Heart left ventricle (tissue), 16 donors: ENCODE measurements at places on chromosomes 1 and 21. TPM values are rescaled to one million over a fixed set of nuclear protein-coding genes. Genes with fewer than 3 reads are reported as not detected.

LYPD8 gene
- polyA plus RNA-seq, result not detected

INAVA gene
- polyA plus RNA-seq, result 0.07 TPM

G0S2 gene
- 218 TPM for polyA plus RNA-seq

ZNF362 gene
- polyA plus RNA-seq, result 18.8 TPM

NFASC gene
- polyA plus RNA-seq, result 2.7 TPM

ERG gene
- 11.7 TPM for polyA plus RNA-seq

C1orf185 gene
- not detected for polyA plus RNA-seq

CD160 gene
- polyA plus RNA-seq, result not detected

IGFN1 gene
- 0.03 TPM for polyA plus RNA-seq

ERICH3 gene
- polyA plus RNA-seq, result 0.03 TPM

TCP10L gene
- 2.6 TPM for polyA plus RNA-seq

GPR157 gene
- polyA plus RNA-seq, result 10.2 TPM

PYHIN1 gene
- 0.07 TPM for polyA plus RNA-seq

ADGRL4 gene
- polyA plus RNA-seq, result 19.9 TPM

PPIAL4G gene
- polyA plus RNA-seq, result not detected

DNA sequence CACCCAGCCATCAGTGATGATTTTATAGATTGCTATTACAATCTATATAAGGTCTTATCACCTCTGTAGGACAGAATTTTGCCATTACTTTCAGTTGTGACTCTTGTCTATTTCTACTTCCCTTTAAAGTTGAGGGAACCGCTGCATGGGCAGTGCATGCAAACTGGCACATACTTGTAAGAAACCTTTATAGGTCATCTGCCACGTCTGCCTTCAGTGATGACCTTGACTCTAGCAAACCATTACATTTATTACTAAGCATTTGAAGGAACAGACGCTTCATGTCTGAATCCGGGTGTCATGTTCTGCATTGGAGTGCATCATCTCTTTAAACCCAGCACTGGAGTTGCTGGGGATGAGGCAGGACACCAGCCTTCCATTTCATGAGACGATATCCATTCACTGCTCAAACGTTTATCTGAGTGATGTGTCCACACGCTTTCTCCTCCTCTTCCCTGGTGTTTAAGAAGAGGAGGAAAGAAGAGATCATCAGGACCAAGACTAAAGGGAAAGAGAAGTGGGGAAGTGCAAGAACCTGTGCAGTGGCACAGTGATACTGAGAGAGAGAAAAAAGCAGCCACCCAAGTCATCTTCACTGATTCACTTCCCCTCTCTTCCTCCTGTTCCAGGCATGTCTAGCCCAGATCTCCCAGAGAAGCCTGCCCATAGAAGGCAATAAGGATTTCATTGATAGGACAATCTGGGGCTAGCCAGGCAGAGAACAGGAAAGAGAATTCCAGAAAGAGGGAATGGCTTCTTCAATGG is 14.1 kb downstream of the CCSAP start:
- H3K4me3 ChIP-seq, result no peak overlapping the region
- H3K27me3 ChIP-seq, result no peaks in the 10 kb centered on the region

DNA sequence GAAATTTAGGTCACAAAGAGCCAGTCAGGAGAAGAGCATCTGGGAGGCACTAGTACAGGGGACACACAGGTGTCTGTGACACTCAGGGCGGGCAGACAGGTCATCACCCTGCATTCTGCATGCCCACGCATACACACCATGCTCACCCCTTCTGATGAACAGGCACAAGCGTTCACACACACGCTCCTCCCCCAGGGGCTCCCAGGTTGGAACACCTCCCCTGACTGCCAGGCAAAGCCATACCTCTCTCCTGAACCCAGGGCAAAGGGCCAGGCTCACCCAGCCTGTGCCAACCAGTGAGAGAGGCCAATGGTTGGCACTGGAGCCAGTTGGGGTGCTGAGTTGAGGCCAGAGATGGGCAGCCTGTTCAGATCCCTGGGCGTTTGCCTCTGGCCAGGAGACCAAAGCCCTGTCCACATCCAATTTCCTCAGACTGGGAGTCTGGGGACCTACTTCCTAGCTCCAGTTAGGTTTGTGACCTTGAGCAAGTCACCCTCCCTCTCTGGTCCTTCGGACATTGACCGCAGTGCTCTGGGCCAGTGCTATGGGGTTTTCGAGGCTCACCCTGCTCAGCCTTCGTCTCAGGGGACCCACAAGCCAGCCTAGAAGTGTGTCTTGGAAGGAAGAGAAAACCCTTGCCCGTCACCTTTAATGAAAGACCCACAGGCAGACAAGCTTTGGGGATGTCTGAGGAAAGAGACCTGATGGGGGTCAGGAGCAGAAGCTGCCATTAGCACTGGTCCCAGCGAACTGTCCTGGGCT is 5.8 kb upstream of the LAD1 start:
- H3K4me1 ChIP-seq, result peaks cover 4% of the 10 kb centered on the region
- H3K4me3 ChIP-seq, result no peak overlapping the region
- H3K27ac ChIP-seq, result no peak overlapping the region
- no peak for DNase-seq
- H3K27me3 ChIP-seq, result no peaks in the 10 kb centered on the region

DNA sequence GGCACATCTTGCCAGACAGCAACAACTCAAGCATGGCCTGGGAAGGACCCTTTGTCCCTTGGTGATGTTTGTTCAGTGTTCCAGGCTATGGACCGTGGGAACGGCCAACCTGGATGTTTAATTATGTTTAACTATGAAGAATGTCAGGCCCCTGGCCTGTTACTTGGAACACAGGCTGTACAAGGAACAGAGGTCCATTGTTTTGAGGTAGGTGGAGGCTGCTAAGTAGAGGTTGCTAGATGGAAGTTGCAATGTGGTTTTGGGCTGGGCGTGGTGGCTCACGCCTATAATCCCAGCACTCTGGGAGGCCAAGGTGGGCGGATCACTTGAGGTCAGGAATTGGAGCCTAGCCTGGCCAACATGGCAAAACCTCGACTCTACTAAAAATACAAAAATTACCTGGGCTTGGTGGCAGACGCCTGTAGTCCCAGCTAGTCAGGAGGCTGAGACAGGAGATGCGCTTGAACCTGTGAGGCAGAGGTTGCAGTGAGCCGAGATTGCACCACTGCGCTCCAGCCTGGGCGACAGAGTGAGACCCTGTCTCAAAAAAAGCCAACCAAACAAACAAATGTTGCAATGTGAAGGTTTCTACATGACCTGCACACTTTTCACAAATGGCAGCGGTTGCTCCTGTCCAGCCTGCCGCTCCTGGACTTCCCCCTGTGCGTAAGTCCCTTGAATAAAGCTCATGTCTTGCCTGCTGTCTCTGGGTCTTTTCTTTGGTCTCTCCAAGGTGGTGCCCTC is 2.5 kb upstream of the LEFTY1 start:
- H3K4me3 ChIP-seq, result no peak overlapping the region
- H3K27ac ChIP-seq, result no peak overlapping the region
- H3K36me3 ChIP-seq, result no peaks in the 10 kb centered on the region
- no peak for DNase-seq
- H3K27me3 ChIP-seq, result no peaks in the 10 kb centered on the region
- H3K4me1 ChIP-seq, result peaks cover 5% of the 10 kb centered on the region

GRCh38 chr21:28337315-28337714 is 655.4 kb downstream of the LTN1 start:
- H3K27me3 ChIP-seq, result no peaks in the 10 kb centered on the region
- H3K4me1 ChIP-seq, result peaks cover 36% of the 10 kb centered on the region
- H3K4me3 ChIP-seq, result no peak overlapping the region
- no peak overlapping the region for H3K27ac ChIP-seq
- H3K36me3 ChIP-seq, result no peaks in the 10 kb centered on the region

GRCh38 chr1:206521127-206521526 is 13.8 kb downstream of the RASSF5 start:
- H3K4me3 ChIP-seq, result no peak overlapping the region
- H3K36me3 ChIP-seq, result no peaks in the 10 kb centered on the region
- H3K4me1 ChIP-seq, result peaks cover 7% of the 10 kb centered on the region
- no peak overlapping the region for H3K27ac ChIP-seq

GRCh38 chr1:151641229-151641628 is 29.4 kb downstream of the SNX27 start:
- H3K36me3 ChIP-seq, result no peaks in the 10 kb centered on the region
- no peak overlapping the region for H3K27ac ChIP-seq
- DNase-seq, result no peak
- H3K4me3 ChIP-seq, result no peak overlapping the region

- no peaks in the 10 kb centered on the region for H3K27me3 ChIP-seq
- H3K4me3 ChIP-seq, result peak overlapping the region; percentile 93
- DNase-seq, result no peak
- H3K27ac ChIP-seq, result peak overlapping the region; percentile 63
Measured at GRCh38 chr21:33640697-33641351, 717 bp downstream of the CRYZL1 start.

DNA sequence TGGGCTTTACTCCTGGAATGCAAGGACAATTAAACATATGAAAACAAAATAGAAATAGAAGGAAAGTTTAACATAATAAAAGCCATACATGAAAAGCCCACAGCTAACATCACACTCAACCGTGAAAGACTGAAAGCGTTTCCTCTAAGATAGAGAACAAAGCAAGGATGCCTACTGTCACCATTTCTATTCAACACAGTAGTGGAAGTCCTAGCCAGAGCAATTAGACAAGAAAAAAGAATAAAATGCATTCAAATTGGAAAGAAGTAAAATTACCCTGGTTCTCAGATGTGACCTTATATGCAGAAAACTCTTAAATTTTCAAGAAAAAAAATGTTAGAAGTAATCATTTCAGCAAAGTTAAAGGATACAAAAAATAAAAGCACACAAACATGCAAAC is 34.0 kb downstream of the ZNF644 start:
- peaks cover 11% of the 10 kb centered on the region for H3K4me1 ChIP-seq
- no peak overlapping the region for H3K4me3 ChIP-seq
- no peaks in the 10 kb centered on the region for H3K36me3 ChIP-seq
- DNase-seq, result no peak

DNA sequence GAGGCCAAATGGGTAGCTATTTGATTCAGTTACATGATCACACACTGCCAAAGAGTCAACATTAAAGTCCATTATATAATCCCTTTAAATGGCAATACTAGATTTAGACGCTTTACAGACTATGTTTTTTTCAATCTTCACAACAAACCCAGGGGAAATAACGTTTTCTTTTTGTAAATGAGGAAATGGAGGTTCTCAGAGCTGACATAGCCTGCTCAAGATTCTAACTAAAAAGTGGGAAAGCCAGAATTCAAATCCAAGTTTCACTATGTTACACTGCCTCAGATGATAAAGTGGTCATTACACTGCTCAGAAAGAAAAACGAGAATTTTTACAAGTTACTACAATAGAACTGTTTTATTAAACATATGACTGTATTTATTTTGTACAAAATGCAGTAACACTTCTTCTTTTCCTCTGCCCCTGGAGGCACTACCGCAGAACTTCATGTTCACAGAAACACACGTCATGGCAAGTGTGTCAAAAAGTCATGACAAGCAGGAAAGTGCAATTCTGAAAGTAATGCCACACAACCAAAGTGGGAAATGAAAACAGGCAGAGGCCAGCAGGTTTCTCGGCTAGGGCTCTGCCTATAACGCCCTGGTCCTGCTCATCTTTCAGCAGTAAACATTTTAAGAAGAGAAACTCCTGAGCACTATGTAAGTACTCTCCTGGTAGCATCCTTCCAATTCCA is 19.0 kb downstream of the THEMIS2 start:
- H3K36me3 ChIP-seq, result peaks cover 32% of the 10 kb centered on the region
- no peaks in the 10 kb centered on the region for H3K27me3 ChIP-seq
- H3K4me1 ChIP-seq, result no peaks in the 10 kb centered on the region
- H3K4me3 ChIP-seq, result no peak overlapping the region
- no peak for DNase-seq

DNA sequence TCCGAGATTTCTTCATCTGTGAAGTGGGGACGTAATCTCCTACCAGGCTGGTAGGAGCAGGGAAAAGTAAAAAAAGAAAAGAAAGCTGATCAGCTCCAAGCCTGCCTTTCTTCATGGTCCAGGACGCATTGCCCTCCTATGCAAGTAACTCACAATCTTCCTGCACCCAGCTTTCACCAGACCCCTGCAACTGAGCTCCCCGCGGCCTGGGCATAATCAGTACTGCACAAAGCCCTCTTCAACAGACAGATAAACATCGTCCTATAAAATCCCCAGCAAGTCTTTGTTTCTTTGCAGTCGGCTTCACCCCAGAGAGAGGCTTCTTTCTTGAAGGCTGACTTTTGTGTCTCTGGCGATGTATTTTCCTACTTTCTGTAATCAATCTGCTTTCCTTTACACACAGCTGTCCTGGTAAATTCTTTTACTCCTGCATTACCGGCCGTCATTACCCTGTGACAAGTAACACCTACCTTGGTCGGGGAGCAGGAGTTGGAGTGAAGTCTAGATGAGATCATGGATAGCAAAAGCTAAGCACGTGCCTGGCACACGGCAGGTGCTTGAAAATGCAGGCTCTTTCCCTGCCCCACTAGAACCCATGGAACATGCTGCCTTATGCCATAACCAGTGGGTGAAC is 8.3 kb downstream of the PADI1 start:
- no peak overlapping the region for H3K4me3 ChIP-seq
- H3K27ac ChIP-seq, result no peak overlapping the region
- no peak for DNase-seq
- H3K27me3 ChIP-seq, result peaks cover 40% of the 10 kb centered on the region
- H3K36me3 ChIP-seq, result no peaks in the 10 kb centered on the region
- H3K4me1 ChIP-seq, result no peaks in the 10 kb centered on the region

- no peak overlapping the region for H3K4me3 ChIP-seq
- no peak for DNase-seq
- no peak overlapping the region for H3K27ac ChIP-seq
- no peaks in the 10 kb centered on the region for H3K4me1 ChIP-seq
- H3K27me3 ChIP-seq, result no peaks in the 10 kb centered on the region
- H3K36me3 ChIP-seq, result no peaks in the 10 kb centered on the region
Measured at GRCh38 chr1:203100516-203100869, 14.7 kb upstream of the MYOG start.

DNA sequence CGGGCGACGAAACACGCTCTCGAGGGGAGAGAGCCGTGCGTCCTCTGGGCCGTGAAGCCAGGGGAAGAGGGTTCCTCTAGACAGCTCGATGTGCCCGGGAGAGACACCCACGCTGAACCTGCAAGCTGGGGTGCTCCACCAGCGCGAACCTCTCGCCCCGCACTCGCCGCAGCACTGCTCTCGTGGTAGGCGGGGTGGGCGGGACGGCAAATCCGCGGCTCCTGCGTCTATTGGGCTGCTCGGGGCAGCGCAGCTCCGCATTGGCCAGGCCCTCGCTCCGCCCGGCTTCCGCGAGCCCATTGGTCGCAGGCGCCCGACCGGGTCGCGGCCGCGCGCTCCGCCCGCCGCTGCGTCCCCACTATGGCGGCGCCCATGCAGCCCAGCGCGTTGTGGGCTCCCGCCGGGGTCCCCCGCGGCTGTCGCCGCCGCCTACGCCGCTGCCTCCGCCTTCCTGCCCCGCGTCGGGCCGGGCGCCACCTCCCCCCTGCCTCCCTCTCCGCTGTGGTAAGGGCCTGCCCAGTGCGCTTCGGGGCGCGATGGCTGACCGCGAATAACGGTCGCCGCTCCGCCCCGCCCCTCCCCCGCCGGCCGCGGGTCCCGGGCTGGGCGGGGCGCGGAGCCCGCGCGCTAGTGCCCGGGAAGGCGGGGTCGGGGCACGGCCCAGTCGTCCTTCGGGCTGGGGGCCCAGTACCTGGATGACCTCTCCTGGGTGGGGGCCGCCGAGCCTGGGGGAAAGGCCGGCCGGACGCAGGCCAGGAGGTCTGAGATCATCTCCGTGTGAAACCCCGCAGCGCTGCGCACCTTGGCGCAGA is at the start of gene ST3GAL3:
ST3GAL3 (plus strand) TSS at position 347 of the 812 bp plus-strand sequence. CDS start 28,727 bp downstream, outside the sequence.
- H3K4me1 ChIP-seq, result peaks cover 10% of the 10 kb centered on the region
- H3K36me3 ChIP-seq, result peaks cover 39% of the 10 kb centered on the region
- H3K4me3 ChIP-seq, result peak within 1 kb of the TSS; percentile 89
